ENCODE measurements at places on chromosomes 13 and 19.

GRCh38 chr13:36806102-36806501 is 12.9 kb upstream of the RFXAP start:
- no peak for DNase-seq

DNA sequence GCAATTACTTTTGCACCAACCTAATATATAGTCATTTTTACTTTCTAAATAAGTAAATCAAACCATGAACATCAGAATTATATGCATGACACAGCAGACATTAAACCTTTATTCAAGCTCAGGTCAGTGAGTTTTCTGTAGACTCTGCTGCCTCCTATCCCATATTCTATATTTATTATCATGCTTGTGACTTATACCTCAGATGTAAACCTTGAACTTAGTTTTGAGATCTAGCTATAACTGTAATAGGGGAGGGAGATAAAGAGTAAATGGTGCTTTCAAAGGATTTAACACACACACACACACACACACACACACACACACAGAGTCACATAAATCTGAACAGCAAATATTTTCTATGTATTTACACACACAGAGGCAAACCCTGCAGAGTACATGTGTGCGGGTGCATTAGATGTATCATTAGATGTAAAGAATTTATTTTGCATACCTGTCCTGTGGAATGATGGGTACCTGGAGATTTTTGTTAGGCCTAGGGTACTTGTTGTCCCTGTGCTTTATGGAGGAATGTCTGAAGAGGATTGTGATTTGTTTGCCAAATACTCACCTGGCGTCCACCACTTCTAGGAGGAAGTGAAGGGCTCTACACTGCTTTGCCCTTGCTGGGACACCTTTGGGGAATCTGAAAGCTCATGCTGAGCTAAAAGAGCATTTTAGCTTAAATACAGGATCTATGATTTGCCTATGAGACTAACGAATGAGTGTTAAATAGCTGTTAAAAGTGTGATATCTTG is 521.9 kb downstream of the KLF5 start:
- DNase-seq: no peak

- DNase-seq: no peak
These were observed 224.4 kb upstream of the HTR2A start for GRCh38 chr13:47121092-47121763.

DNA sequence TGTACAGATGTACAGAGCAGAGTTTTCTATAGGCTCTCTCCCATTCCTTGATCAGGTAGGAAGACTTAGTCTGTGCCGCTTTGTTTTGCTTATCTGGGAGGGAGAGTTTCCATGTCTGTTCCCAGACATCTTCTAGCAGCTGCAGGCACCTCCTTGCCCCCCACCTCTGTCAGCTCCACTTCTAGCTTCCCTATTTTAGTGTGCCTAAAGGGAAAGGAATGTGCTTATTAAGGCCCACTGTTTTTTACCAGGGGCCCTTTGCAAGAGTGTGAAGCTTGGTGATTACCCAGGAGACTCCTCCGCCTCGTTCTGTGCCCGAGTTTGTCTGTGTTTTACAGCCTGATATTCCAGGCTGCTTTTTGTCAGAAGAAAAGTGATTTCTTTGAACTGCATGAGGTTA is 1984.4 kb downstream of the OLFM4 start:
- no peak for DNase-seq

DNA sequence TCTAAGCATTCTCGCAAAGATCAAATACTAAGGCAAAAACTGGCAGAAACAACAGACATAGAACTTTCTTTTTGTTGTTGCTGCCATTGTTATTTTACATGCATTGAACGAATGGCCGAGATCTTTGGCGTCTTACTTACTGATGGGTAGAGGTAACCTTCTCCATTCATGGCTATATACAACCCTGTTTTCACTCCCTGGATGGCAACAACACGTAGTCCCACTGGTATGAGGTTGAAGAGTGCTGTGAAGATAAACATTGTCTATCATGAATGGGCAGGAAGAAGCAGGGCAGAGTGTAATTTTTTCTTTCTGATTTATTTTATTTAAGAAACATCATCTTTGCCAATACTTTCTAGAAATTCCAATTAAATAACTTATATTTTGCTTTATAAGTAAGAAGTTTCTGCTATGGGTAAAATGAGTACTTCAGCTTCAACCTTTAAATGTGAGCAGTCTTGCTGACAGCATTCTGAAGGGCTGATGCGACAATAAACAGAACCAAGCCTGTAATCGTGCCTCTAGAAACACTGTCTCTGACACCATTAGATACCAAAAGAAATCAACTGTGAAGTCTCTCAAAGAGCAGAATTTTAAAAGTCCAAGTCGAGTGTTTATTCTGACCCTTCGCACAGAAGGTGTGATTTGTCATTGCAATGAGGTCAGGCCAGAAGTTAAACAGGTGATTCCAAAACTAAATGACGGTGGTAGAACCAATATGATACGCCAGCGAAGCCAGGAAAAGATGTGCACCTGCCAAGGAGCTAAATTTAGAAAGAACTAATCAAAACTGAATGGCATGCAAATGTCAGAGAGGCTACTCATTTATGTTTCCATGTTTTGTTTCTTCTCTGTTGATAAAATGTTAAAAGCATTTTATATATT is 416.4 kb downstream of the ITGBL1 start:
- DNase-seq: no peak

- no peak for DNase-seq
These were observed 19.1 kb upstream of the TEX101 start for GRCh38 chr19:43395561-43395960.

DNA sequence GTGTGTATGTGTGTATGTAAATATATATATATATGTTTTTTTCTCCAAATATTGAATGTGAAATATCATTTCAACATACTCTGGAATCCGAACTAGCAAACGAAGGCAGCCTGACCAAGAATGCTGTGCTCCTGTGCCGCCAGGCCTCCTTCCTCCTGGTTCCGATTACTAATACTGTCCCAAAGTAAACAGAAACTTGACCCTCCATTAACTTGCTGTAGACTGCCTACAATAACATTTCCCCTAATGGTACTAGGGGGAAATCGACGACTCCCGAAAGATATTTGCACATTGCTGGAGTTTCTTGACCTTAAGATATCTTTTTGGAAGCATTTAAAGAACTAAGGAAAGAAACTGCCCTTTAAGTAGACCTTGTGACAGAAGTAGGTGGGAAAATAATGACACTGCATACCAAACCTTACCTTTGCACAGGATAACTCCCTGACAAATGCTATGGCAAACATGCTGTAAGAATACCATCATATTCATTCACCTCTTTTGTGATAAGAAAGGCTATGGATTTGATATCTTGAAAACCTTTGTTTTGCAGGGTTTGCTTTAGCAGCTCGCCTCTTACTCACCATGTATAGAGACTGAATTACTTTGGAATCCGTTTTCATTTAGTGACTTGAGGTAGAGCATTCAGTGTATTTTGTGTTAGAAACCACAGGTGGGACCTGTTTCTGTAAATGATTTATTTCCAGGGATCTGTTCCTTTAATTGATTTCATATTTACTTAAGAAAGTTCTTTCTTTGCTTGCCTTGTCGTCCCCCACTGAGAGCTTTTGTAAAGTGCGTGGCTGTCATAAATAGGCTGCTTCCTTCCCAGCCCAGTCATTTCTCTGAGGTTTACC is 80.1 kb downstream of the KLF5 start:
- DNase-seq: no peak

GRCh38 chr13:35732565-35732964 is 256.1 kb upstream of the MAB21L1 start:
- no peak for DNase-seq

- no peak for DNase-seq
These were observed 31.8 kb downstream of the RAB20 start for GRCh38 chr13:110529522-110530311.

DNA sequence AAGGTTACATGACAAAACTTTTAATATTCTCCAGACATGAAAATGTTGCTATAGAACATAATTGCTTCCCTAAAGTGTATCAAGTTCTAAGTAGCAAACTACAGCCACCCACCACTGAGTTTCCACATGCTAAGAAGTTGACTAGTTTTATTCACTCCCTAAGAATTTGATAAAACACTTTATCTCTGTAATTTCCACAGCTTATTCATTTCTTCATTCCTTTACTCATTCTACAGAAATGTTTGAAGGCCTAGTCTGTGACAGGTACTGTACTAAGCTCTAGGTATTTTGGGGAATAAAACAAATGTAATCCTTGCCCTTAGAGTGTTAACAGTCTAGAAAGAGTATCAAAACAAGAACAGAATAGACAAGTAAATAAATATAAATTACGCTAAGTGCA is 101.8 kb upstream of the DIAPH3 start:
- DNase-seq: no peak

DNA sequence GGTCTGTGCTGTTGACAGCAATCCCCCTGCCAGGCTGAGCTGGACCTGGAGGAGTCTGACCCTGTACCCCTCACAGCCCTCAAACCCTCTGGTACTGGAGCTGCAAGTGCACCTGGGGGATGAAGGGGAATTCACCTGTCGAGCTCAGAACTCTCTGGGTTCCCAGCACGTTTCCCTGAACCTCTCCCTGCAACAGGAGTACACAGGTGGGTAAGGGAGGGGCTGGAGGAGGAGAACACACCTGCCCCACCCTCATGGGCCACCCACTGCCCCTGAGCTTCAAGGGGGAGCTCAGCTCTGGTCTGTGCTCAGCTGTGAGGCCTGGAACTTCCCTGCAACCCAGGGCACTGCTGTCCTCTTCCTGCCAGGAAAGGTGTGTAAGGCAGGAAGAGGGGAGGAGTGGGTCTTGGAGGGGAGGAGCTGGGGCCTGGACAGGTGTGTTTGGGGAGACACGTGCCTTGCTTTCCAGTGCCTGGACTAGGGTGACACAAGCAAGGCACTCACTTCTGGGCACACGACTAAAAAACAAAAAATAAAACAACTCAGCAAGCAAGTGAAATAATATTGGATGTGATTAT is 3.9 kb downstream of the SIGLEC7 start:
- no peak for DNase-seq

GRCh38 chr19:38020311-38020710 is 113.3 kb downstream of the SIPA1L3 start:
- DNase-seq: no peak

- no peak for DNase-seq
These were observed 26.1 kb downstream of the PPP5C start for GRCh38 chr19:46372901-46373490.

- no peak for DNase-seq
These were observed 72.3 kb downstream of the C1QTNF9 start for GRCh38 chr13:24381541-24382265.

GRCh38 chr13:75907044-75907443 is 270.9 kb downstream of the LMO7 start:
- peak; percentile 10 for DNase-seq

DNA sequence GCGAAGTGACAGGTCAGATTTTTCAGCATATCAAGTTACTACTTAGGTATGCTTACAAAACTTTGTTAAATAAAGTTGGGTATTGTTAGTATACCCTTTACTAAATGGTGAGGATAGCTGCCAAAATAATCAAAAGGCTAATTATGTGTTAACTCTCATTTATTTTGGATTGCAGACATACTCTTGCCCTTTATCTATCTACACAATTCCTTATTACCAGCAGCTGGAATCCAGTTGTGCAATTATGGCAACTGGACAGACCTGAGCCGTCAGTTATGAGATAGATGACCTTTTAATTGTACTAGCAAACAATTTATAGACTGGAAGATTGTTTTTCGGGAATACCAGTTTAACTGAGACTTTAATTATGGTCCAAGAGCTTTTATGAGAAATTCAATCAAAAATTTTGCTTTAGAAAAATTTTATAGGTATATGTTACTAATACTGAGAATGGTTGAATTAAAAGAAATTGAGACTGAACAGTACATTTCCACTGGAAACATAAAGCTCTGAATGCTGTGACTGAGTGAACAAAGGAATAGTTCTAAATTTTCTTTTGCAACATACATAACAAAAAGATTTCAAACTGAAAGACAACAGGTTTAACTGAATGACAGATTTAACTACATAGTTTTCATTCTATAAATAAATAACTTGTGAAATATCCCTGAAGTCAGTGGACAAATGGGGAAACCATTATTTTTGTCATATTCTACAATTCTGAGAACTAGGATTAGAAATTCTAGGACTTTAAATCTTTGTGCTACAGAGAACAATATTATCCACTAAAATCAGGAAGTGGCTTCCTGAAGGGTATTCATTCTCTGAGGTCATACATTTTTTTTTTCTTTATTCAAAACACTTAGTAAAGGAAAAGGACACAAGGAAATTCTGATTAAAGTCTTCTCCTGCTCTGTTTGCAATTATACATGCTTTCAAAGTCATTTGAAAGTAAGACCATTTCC is 97.4 kb downstream of the ZC3H13 start:
- DNase-seq: no peak

- no peak for DNase-seq
These were observed 81.4 kb downstream of the KCTD12 start for GRCh38 chr13:76804801-76805200.

DNA sequence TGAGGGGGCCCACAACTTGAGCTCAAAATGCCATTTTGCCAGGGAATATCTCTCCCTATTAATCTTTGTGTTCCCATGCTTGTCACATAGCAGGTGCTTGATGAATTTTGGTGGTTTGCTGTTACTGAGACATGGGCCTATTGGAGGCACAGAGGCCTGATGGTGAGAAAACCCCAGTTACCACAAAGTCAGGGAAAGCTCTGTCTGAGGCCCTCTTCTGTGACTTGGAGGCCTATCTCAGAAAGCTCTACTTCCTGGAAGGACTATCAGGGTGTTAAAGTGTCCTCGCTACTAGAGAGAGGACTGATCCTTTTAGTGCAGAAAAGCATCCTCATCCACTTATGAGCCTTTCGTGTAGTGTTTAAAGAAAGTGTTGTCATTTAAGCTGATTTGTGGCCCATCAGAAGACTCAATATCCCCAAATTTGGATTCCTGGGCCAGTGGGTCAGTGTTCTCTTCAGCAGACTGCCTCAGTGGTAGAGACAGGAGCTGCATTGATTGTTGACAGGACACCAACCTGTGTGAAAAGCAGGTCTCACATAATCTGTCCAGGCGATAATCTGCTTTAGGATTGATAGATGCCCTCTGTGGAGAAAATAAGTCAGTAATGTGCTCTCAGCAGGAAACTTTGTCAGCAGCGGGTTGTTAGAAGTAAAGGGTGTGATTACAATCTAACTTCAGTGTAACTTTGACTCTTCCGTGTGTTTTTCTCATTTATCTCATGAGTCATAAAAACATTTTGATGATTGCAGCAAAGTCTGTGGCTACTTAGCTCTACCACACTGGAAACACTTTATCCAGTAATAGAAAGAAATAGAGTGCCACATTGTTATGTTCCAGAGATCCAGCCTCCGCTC is 121.0 kb downstream of the AKAP11 start:
- DNase-seq: no peak

DNA sequence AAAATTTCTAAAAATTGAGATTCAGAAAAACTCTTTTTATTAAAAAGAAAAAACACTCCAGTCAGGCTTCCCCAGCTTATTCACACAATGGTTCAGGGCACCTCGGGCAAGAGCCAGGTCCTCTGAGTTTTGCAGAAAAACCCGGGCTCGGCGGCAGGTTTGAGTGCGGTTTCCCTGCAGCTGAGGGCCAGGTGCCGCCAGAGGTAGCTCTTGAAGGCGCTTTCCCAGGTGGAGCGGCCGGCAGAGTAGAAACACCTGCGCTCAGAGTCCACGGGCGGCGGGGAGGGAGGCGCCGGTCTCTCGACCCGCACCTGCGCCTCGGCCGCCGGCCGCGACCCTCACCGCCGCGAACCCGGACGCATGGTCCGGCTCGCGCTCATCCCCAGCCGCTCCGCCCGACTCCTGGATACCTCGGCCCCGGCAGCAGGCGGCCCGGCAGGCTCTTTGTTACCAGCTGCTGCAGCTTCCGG is 444 bp downstream of the PROSER1 start:
- peak; percentile 36 for DNase-seq

GRCh38 chr19:2546128-2547032 is 70.5 kb downstream of the GADD45B start:
- DNase-seq: no peak
